Activated naive CD8-positive, alpha-beta T cell treated with anti-CD3 and anti-CD28 coated beads, Interleukin-2, amount 50 U/mL, for 24 hours (primary cell): ENCODE measurements at places on chromosomes 1 and 21.

GRCh38 chr1:43908858-43909257, 24.7 kb upstream of the ARTN start:
- DNase-seq: no peak

DNA sequence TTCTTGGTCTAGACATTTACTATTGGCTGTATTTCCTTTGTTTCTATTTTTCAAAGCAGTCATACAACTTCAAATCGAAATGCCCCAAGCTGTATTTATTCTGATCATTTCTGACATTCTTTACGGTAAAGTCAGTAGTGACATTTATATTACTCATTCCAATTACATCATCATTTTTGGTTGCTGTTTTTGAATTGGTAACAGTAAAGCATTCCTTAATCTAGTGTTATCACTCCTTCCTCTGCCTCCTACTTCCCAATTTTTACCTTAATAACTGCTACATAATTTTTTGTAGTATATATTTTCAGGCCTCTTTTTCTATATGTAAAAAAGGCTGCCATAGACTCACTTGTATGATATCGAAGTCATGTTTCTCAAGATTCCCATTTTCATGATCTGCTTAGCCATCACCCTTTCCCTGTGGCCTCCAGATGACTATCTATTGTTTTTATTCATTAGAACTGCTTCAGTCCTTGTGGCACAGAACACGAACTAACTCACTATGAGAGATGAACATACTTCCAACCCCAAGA, 167.2 kb downstream of the RUNX1 start:
- DNase-seq: no peak

GRCh38 chr21:33522297-33522952, 19.5 kb downstream of the GART start:
- no peak for DNase-seq

- DNase-seq: no peak
Measured at GRCh38 chr1:167369933-167370332, 148.4 kb downstream of the CD247 start.

GRCh38 chr1:81432059-81432458, 368.7 kb upstream of the ADGRL2 start:
- DNase-seq: no peak

DNA sequence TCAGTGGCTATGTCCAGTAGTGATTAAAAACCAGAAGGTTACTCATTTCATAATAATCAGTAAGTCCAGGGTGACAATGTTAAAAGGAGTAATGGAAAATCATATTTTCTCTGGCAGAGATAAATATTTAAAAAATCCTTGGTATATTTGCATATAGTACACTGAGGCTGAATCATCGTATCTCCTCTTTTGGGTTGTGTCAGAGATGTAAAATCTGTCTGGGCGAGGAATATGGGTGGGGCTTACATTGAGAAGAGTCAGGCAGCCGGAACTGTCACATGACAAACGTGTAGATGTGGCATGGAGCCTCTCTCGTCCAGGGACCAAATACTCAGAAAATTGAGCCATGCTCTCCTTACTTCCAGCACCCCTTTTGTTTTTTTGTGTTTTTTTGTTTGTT, 120.9 kb downstream of the FMN2 start:
- no peak for DNase-seq

DNA sequence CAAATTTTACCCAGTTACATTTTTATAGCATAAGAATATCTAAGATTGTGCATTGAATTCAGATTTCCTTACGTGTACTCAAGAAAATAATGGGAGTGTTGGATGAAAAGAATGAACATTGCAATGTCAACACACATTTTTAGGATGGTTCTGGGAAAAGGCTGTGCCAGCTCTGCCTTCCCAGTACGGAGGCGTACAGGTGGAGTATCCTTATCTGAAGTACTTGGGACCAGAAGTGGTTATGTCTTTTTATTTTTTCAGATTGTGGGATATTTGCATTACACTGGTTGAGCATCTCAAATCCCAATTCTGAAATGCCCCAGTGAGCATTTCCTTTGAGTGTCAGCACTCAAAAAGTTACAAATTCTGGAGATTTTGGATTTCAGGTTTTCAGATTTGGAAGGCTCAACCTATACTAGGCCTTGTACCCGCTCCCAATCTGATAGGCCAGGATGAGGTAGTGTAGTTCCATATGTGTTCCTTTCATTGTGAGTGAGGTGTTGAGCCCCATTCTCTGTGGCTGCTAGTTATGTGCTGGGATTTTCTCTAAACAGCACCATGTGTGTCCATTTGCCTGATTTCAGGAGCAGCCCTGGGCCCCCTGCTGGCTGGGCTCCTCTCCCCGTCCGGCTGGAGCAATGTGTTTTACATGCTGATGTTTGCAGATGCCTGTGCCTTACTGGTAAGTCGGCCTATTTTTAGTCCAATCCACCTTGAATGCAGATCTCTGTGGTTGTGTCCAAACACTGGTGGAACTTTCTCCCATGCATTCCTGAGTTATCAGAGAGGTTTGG, 60.8 kb downstream of the SLC37A1 start:
- no peak for DNase-seq

GRCh38 chr1:73801912-73802429, 396.0 kb downstream of the LRRIQ3 start:
- DNase-seq: no peak

DNA sequence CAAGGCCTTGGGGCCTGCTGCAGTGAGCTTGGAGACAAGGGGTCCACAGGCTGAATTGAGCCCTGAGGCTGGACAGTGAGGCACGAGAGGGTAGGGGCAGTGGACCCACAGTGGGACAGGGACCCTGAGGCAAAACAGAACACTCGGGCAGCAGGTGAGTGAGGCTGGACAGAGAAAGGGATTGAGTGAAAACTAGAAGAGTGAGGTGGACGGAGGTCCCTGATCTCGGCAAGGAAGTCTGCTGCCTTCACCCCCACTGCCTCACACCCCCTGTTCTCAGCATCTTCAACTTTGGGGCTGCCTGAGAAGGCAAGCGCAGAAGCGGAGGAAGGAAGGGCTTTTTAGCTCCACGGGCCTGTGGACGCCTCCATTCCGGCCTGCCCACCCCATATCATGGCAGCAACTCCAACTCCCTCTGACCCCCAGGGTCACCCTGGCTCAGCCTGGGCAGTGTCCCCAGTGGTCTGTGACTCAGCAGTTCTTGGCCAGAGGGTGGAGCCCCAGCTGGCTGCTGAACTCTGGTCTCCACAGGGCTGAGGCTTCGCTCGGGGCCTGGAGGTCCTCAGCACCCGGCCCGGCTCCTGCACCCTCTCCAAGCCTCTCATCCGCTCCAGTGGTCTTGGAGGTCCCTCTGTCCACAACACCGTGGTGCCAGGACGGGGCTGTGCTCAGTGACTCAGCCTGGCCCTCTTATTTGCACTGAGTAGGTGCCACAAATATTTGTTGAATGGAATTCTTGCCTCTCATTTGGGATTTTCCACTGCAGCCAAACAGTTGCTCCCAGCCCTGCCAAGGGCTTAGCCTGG, 60.0 kb upstream of the EPS8L3 start:
- no peak for DNase-seq

GRCh38 chr1:214316593-214316992, 35.6 kb downstream of the SMYD2 start:
- DNase-seq: no peak
